ENCODE measurements at places on chromosomes 6 and 20.

- no peak for DNase-seq
Observed at GRCh38 chr20:18421608-18422007, 45.2 kb downstream of the DZANK1 start.

- DNase-seq = no peak
Observed at GRCh38 chr6:155271145-155271544, 7.3 kb downstream of the CLDN20 start.

DNA sequence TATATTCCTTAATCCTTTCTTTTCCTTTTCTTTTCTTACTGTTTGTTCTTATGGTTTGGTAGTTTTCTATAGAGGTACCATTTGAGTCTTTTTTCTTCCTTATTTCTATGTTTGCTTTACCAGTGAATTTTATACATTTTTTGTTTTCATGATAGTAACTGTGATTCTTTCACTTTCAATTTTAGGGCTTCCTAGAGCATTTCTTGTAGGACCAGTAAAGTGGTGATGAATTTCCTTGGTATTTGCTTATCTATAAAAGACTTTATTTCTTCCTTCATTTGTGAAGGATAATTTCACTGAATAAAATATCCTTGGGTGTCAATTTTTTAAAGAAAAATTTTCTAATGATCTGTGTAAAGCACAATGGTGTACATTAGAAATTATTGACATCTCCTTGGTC, 637.4 kb downstream of the CD109 start:
- no peak for DNase-seq

- DNase-seq = no peak
Observed at GRCh38 chr20:58851221-58851968, 693 bp upstream of the GNAS-AS1 start.

DNA sequence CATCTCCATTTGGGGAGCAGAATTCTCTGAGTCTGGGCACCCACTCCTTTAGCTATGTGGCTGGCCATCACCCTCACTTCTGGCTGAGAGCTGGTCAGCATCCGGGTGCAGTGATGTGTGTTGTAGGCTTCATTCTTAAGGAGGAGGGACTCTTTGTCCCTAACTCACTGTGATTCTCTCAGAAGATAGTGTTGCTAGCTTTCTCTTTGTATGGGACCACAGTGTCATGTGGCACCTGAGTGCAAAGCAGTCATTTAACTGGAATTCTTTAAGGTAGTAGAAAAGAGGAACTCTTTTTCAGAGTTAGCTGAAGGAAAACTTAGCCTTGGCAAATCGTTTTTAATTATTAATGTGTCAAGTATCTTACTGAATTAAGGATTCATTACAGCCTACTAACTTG, 165.9 kb downstream of the JARID2 start:
- DNase-seq = no peak

DNA sequence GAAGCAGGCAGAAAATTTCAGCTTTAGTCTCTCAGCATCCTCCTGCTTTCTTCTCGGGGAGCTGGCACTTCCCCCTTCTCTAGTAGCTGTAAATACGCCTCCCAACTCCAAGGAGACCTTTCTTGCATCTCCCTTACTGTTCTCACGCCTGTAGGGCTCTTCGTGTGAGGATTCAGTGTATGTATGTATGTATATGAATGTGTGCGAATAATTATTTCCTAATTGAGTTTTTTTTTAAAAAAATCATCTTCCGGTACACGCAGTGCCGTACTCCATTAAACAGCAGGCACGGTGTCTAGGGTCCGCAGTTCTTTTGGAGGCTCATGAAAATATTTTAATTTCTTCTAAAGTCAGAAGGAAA, 85.4 kb downstream of the HFE start:
- DNase-seq = peak; percentile 21

DNA sequence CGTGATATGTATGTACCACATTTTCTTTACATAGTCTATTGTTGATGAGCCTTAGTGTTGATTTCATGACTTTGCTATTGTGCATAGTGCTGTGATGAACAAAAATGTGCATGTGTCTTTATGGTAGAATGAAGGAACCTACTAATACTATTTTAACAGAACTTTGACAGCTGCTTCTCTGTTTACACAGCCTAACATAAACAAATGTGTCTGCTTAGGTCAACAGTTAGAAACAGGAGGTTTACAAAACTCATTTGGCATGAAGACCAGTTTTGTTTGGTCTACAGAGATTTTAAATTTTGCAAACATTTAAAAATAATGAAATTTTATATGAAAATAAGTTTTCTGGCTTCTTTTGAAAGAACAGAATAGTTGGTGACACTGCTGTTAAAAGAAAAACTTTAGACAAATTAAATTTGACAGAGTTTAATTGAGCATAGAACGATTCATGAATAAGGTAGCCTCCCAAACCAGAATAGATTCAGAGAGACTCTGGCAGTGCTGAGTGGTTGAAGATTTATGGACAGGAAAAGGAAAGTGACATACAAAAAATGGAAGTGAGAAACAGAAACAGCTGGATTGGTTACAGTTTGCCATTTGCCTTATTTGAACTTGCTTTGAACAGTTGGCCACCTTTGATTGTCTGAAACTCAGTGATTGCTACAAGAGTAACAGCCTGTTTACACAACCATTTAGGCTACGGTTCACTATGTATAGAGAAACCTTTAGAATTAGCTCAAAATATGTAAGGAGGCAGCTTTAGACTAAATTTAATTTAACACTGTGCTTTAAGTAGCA, 715.8 kb upstream of the HS3ST5 start:
- peak; percentile 4 for DNase-seq

DNA sequence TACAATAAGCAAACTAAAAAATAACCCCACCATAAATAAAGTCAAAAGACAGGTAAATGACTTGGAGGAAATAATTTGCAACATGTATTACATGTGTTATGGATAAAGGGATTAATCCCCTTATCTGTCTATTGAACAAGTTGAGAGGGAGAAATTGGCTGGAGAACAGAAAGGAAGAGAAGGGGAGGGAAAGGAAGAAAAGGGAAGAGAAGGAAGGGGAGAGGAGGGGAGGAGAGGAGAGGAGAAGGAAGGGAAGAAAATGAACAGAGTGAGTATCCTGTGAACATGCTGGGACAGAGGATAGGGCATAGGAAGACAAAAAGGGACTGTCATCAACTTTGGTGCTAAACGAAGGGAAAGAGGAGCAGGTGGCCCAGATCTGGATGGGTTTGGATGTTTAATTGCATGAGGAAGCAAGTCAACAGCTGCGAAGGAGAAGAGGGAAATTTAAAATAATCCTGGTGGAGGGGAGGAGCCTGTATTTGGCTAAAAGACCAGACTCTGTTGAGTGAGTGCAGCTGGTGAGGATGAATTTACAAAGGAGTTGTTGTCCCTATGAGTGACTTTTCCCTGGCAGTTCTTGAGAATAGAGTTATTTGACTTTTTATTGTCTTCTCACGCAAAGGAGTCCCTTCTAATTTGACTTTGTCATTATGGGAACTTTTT, 14.2 kb upstream of the SHLD1 start:
- peak; percentile 14 for DNase-seq

DNA sequence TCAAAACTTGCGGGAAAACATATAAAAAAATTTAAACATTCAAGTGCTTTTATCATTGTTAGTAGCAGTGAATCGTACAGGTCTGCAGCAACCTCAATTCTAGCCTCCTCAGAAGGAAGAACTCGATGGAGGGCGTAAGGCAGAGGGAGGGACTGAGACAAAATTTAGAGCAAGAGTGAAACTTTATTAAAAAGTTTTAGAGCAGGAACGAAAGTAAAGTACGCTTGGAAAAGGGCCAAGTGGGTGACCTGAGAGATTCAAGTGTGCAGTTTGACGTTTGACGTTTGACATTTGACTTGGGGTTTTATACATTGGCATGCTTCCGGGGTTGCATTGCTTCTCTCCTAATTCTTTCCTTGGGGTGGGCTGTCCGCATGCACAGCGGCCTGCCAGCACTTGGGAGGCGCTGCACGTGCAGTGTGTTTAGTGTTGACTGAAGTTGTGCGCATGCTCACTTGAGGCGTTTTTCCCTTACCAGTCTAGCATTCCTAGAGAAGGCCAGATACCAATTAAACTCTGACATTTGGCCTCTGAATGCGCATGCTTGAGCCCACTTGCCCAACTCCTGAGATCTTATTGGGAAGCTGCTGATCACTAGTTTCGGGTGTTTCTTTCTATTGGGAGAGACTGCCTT, 82.6 kb downstream of the TBX18 start:
- DNase-seq = no peak

DNA sequence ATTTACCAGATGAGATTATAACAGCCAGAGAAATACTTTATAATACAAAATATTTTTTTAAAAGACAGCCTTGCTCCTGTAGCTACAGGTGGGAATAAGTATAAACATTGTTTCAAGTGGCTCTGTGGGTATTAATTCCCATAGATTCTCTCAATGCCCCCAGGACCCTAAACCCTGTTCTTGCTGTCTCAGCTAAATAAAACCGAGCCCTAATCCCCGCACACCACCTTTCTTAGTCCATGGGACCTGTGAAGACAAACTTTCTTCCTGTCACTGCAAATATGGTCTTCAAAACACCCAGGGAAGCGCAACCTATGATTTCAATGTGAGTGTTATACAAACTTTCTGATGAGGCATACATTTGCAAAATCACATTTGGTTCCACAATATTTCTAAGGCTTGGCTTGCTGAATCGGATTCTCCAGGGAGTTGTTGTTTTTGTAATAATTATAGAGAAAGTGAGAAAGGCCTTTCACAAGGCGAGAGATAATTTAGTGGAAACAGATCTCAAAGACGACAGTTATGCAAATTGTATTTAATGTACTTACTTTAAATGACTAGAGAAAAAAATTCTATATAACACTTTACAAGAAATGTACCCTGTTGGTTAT, 11.1 kb downstream of the SMLR1 start:
- DNase-seq = no peak

DNA sequence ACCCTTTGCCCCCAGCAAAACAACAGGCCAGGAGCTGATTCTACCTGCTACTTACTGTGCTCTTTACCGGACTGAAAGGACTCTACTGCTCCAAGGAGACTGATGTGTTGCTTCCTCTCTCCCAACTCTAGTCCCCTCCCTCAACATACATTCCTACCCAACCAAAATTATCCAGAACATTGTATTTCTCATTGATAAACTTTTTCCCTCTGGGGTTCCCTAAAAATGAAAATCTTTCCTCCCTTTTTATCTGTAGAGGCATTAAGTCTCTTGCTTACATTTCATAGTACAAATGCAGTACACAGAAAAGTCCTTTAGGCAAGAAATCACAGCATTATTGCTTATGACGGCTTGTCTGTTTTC, 940 bp upstream of the HS3ST5 start:
- no peak for DNase-seq

GRCh38 chr6:135256866-135257265, 75.8 kb downstream of the MYB start:
- DNase-seq = no peak

DNA sequence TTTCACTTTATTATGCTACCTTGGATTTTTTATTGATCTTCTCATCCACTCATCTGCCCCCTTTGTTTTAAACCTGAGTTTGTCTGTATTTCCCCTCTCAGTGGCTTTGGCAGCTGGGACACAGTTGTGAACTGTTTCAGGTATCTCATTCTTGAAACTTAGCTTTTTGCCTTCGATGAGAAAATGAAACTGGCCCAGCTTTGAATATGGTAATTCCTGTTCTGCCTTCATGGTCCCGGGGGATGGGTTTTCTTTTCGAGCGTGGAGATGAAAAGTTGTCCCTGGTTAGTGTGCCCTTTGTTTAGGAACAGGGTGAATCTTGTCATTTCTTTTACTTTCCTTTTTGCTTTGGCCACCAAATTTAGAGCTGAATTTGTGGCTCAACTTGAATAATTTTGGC, 25.6 kb downstream of the DHX35 start:
- no peak for DNase-seq

- DNase-seq = no peak
Observed at GRCh38 chr20:50708845-50709635, 17.7 kb upstream of the RIPOR3 start.

DNA sequence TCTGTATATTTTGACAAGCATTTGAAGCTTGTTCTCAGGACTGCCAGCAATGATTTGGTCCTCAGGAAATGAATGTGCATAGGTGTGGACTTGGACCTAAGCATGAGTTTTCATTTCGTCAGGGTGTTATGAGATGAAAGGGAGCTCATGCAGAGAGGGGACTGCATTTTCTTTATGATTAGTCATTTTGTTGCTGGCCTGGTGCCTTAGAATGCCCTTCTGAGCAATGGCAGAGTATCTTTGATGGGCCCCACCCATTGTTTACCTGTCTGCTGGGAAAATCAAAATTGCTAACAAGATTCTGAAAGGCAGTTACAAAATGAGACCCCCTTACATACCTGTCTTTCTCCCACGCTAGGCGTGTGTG, 51.5 kb upstream of the MTHFD1L start:
- no peak for DNase-seq

GRCh38 chr6:8113131-8113654, 10.8 kb upstream of the EEF1E1 start:
- no peak for DNase-seq

DNA sequence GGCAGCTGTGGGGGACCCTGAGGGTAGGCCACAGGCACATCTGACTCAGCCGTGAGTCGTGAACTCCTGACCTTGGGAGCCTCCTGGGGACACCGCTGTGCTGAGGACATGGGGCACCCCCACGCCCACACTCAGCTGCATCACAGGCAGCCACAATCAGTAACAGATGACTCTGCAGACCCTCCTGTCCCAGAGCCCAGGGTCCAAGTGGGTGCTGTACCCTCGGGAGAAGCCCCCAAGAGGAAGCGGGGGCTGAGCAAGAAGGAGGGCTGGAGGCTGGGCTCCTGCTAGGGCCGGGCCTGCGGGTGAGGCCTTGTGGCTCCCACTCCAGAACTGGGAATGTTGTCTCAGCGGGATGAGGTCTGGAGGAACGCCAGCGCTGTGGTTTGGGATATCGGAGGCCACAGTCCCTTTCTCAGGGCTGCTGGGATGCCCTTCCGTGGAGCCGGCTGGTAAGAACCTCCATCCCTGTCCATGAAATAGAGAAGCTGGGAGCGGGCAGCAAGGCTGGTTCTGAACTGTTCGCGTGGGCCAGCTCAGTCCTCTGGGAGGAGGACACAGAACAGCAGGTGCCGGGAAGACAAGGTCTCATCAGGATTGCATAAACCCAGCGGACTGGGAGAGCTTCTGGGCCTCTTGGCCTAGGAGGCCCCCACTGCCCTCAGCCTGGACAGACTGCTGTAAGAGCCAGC, 3.1 kb upstream of the LAMA5 start:
- DNase-seq = no peak

DNA sequence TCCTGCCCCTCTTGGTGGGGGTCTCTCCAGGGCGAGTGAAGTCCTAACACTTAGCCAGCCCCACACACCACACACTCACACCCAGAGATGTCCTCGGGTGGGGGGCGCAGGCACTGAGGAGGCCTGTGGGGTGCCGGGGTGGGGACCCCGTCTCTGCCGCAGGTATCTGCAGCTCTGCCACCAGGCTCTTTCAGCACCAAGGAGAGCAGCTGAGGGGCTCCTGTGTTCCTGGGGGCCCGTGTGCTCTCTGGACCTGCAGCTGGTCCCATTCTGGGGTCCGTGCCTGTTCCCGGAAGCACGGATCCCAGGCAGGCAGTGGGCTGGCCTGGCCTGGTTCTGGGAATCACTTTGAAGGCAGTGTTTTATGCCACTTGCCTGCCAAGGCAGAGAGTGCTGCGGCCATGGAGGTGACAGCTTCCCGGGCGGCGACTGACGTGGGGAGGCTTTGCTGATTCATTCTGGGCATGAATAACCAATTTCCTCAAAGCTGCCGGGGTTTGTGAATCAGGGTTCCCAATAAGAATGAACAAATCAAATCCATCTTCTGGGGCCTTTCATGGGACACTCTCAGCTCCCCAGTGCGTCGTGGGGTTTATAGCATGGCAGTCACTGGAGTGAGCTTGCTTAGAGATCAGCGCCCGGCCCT, 54.4 kb upstream of the SLCO4A1 start:
- DNase-seq = no peak

- DNase-seq = no peak
Observed at GRCh38 chr6:116388924-116389323, 18.2 kb downstream of the DSE start.

Measured in NCI-H446 treated with DMSO at 0.1 percent for 48 hours (cell line).